ENCODE measurements at places on chromosomes 2 and 18.

GRCh38 chr2:168798076-168798887 lies 4.2 kb upstream of the NOSTRIN start:
- no peak for DNase-seq
- H3K27ac ChIP-seq: no peak overlapping the region
- no peaks in the 10 kb centered on the region for H3K27me3 ChIP-seq
- H3K4me3 ChIP-seq: no peak overlapping the region
- H3K4me1 ChIP-seq: no peaks in the 10 kb centered on the region
- H3K36me3 ChIP-seq: no peaks in the 10 kb centered on the region

GRCh38 chr2:240423788-240424191 lies 11.7 kb upstream of the GPC1 start:
- H3K4me1 ChIP-seq: no peaks in the 10 kb centered on the region
- H3K36me3 ChIP-seq: no peaks in the 10 kb centered on the region
- no peak overlapping the region for H3K4me3 ChIP-seq
- DNase-seq: peak; percentile 39
- no peaks in the 10 kb centered on the region for H3K27me3 ChIP-seq
- no peak overlapping the region for H3K27ac ChIP-seq

DNA sequence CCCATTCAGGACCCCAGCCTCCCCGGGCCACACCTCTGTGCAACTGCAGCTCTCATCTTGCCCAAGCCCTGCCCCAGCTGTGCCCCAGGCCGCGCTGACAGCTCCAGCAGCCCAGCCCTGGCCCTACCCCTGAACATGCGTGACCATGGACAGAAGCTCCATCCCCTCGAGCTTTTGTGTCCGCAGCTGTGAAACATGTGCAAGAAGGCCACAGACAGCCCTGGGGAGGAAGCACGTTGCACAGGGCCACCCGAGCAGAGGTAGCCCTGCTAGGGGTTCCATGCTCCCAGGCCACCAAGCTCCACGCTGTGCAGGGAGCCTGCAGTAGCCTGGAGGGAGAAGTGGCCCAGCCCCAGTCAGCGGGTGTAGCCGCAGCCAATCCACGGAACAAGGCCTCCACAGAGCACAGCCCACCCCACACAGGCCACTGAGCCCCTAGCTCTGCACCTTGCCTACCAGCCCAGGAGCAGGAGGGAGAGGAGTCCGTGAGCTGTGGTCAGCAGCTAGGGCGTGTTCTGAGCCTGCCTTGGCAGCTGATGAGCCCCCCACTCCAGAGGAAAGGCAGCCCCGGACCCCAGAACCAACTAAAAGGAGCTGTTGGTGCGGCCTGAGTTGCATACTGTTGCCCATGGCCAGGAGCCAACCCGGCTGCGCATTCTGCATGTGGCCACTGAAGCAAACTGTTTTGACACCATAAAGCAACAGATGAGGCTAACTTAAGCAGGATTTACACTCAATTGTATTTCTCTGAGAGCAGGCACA lies 184.0 kb downstream of the SEPTIN10 start:
- H3K4me1 ChIP-seq: no peaks in the 10 kb centered on the region
- H3K36me3 ChIP-seq: no peaks in the 10 kb centered on the region
- H3K27ac ChIP-seq: no peak overlapping the region
- no peak overlapping the region for H3K4me3 ChIP-seq
- no peaks in the 10 kb centered on the region for H3K27me3 ChIP-seq
- DNase-seq: peak; percentile 32

- H3K4me3 ChIP-seq: no peak overlapping the region
- H3K4me1 ChIP-seq: no peaks in the 10 kb centered on the region
- H3K27me3 ChIP-seq: no peaks in the 10 kb centered on the region
- DNase-seq: peak; percentile 3
These were observed 54.3 kb downstream of the KCNF1 start for GRCh38 chr2:10966056-10966455.

DNA sequence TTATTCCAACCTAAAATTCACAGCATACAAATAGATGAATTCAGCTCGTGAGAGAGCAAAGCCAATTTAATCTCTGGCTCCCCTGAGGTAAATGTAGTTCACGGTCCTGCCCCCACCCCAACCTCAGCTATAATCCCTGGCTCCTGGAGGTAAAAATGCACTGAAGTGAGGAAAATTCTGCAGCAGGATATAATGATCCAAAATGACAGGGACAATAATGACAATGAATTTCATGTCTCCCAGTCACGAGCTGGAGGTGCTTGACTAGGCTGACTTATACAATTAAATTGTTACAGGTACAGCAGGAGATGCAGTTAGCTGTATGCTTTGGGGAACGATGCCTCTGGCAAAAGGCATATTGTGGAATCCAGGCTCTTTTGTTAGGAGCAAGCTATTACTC lies 82.0 kb downstream of the GPD2 start:
- H3K4me3 ChIP-seq: no peak overlapping the region
- no peaks in the 10 kb centered on the region for H3K27me3 ChIP-seq
- no peaks in the 10 kb centered on the region for H3K36me3 ChIP-seq
- no peak for DNase-seq
- H3K4me1 ChIP-seq: no peaks in the 10 kb centered on the region

- no peaks in the 10 kb centered on the region for H3K36me3 ChIP-seq
- no peak overlapping the region for H3K27ac ChIP-seq
- no peaks in the 10 kb centered on the region for H3K4me1 ChIP-seq
- DNase-seq: no peak
- H3K27me3 ChIP-seq: no peaks in the 10 kb centered on the region
These were observed 4.9 kb downstream of the FKBP1B start for GRCh38 chr2:24054366-24055010.

DNA sequence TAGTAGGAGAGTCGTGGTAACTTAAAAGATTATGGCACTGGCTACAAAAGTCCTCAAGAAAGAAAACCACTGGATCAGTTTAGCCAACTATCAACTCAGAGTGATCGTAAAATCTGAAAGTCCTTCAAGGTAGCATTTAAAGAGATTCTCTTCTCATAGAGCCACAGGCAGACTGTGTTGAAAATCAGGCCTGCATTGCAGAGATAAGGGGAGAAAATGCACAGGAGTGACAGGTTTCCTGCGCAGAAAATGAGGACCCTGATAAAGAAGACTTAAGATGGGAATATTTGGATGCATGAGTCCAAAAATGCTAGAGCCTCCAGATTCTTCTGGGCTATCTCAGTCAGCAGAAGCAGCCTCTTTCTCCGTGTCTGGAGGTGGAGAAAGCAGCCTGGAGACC lies 360.9 kb downstream of the PLCL1 start:
- H3K4me3 ChIP-seq: no peak overlapping the region
- H3K36me3 ChIP-seq: no peaks in the 10 kb centered on the region
- H3K27ac ChIP-seq: no peak overlapping the region
- no peaks in the 10 kb centered on the region for H3K4me1 ChIP-seq
- DNase-seq: no peak

DNA sequence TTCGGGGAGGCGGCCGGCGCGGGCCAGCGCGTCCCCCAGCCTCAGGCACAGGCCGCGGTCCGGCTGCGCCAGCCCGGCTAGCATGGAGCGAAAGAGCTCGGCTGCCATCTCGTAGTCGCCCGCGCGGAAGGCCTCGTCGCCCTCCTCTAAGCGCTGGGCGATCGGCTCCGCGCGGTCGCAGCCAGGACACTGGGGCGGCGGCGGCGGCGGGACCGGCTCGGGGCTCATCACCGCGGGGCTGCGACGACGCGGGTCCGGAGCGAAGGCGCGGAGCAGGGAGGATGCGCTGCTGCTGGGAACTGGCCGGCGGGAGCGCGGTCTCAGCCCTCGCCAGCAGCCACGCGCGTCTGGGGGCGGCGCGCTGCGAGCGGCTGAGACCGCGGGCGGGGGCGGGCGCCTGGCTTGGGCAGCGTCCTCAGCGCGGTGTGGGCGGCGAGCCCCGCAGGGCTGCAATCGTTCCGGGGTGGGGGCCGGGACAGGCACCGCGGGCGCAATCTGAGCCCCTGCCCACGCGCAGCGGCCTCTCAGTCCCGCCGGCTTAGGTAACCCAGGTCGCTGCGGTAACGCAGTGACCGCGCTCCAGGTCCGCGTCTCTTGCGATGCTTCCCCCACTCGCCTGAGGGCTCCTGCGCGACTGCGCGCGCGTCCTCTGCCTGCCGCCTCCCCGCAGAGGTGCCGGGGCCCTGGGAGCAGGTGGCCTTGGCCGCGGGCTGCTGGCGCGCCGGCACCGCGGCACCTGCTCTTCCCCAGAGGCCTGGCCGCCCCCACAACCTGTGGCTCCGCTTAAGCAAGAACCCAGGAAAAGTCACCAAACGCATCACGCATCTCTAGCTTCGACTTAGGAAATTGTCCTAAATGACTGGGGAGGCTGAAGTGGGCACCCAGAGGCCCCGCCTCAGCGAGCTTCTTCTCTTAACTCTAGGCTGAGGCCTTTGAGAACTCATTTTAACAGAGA lies at the start of gene LONRF2:
Gene LONRF2, minus strand, starts transcription at position 636 of the 955 bp plus-strand sequence. Its CDS starts 408 bp downstream, at position 228.
- peak; percentile 87 for DNase-seq
- peak within 1 kb of the TSS; percentile 84 for H3K4me3 ChIP-seq
- no peaks in the 10 kb centered on the region for H3K36me3 ChIP-seq
- no peaks in the 10 kb centered on the region for H3K4me1 ChIP-seq
- H3K27ac ChIP-seq: peak within 1 kb of the TSS; percentile 34

DNA sequence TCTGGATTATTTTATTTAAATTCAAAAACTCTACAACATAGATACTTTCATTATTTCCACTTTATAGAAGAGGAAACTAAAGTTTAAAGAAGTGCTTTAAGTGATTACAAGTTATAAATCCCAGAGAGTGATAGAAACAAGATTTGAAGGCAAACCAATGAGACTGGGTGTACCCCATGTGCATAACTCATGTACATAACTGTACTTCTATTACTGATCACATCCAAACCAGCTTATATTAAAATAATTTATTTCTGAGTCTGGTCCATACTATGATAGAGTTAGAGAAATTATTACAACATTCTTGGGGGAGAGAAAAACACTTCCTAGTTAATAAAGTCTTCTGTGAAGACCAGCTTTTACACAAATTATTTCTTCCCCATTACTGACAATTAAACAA lies 221.4 kb downstream of the EXOC6B start:
- H3K4me1 ChIP-seq: no peaks in the 10 kb centered on the region
- H3K36me3 ChIP-seq: no peaks in the 10 kb centered on the region
- H3K27me3 ChIP-seq: no peaks in the 10 kb centered on the region
- H3K27ac ChIP-seq: no peak overlapping the region
- no peak overlapping the region for H3K4me3 ChIP-seq

DNA sequence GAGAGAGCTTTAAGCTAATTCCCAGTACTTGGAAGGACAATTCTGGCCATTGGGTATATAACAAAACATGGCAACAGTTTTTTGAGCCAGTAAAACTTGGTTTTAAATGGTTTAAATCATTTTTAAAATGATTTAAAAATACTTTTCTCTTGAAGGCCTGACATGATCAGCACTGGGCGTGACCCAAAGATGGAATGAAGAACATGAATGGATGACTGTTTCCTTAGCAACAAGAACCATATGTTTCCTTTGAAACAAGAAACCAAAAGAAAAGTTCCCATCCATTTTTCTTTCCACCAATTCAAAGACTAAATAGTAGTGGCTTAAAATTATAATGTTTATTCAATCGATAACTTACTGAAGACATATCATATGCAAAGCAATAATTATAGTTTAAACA lies 348.3 kb upstream of the FIGN start:
- no peak for DNase-seq
- no peaks in the 10 kb centered on the region for H3K27me3 ChIP-seq
- H3K36me3 ChIP-seq: no peaks in the 10 kb centered on the region
- peaks cover 5% of the 10 kb centered on the region for H3K4me1 ChIP-seq
- no peak overlapping the region for H3K27ac ChIP-seq

DNA sequence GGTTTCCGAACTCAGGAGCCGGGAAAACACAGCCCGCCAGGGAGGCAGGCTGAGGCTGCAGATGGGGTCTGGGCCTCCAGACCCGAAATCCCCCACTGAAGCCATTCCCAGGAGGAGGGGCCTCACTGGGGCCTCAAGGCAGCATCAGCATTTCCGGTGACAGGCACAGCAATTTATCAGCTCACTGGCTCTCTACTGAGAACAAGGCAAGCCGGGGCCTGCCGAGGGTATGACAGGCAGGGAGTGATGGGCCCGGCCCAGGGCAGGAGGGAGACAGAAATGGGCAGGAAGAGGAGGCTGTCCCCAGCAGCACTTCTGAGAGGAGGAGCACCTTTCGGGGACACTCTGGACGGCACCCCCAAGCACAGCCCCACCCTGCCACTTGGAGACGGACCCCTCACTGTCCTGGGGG lies 12.5 kb downstream of the SDC1 start:
- H3K27me3 ChIP-seq: no peaks in the 10 kb centered on the region
- H3K4me1 ChIP-seq: no peaks in the 10 kb centered on the region
- no peaks in the 10 kb centered on the region for H3K36me3 ChIP-seq
- H3K27ac ChIP-seq: no peak overlapping the region

GRCh38 chr2:217839073-217839749 lies 163.6 kb downstream of the TNS1 start:
- DNase-seq: no peak
- peaks cover 4% of the 10 kb centered on the region for H3K36me3 ChIP-seq
- no peak overlapping the region for H3K27ac ChIP-seq
- H3K27me3 ChIP-seq: no peaks in the 10 kb centered on the region
- H3K4me1 ChIP-seq: no peaks in the 10 kb centered on the region
- H3K4me3 ChIP-seq: no peak overlapping the region

DNA sequence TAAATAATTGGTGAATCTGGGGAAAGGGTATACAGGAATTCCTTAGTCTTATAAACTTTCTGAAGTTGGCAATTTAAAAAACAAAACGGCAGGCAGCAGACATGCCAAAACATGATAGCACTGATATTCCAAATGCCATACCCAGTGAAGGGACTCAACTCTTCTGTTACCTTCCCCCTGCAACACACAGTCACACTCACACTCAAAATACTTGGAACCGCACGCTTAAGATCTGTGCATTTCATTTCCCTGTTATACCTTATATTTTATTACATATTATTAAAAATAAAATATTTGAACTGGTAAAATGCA lies 123.4 kb downstream of the ZFP36L2 start:
- no peaks in the 10 kb centered on the region for H3K4me1 ChIP-seq
- DNase-seq: no peak
- no peaks in the 10 kb centered on the region for H3K27me3 ChIP-seq
- H3K36me3 ChIP-seq: no peaks in the 10 kb centered on the region

- DNase-seq: no peak
- H3K36me3 ChIP-seq: no peaks in the 10 kb centered on the region
- no peak overlapping the region for H3K4me3 ChIP-seq
- H3K27me3 ChIP-seq: no peaks in the 10 kb centered on the region
- no peak overlapping the region for H3K27ac ChIP-seq
- no peaks in the 10 kb centered on the region for H3K4me1 ChIP-seq
These were observed 52.6 kb upstream of the RAB27B start for GRCh38 chr18:54775686-54776085.

DNA sequence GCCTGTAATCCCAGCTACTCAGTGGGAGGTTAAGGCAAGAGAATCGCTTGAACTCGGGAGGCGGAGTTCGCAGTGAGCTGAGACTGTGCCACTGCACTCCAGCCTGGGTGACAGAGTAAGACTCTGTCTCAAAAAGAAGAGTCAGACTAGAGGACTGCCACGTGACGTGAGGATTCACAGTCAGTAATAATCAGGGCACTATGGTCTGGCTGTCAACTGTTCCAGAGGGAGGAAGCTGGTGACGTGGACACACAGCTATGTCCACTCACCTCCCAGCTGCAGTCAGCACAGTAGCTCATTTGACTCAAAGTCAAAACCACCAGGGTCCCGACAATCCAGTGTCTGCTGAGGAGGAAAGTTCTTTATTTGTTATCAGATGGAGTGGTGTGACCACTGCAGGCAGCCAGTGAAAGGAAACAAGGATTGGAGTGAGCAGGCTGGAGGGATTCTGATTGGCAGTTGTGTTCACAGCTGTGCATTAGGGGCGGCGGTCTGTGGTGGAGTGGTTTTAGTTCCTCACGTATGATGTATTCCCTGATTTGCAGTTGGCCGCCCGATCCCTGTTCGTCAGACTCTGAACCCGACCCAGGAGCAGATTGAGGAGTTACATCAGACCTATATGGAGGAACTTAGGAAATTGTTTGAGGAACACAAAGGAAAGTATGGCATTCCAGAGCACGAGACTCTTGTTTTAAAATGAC lies 37.9 kb downstream of the MOGAT1 start:
- H3K27ac ChIP-seq: peak overlapping the region; percentile 38
- H3K27me3 ChIP-seq: no peaks in the 10 kb centered on the region
- no peak overlapping the region for H3K4me3 ChIP-seq
- H3K36me3 ChIP-seq: no peaks in the 10 kb centered on the region
- peak; percentile 86 for DNase-seq
- peaks cover 7% of the 10 kb centered on the region for H3K4me1 ChIP-seq
